ENCODE measurements at places on chromosomes 11 and 22.
A peak's percentile ranks its signal among the peaks of the same experiment; 100 is the strongest.

GRCh38 chr11:44138286-44138685 lies 42.8 kb downstream of the EXT2 start:
- DNase-seq = no peak

- DNase-seq = no peak
Measured at GRCh38 chr11:127075758-127076157, 75.2 kb upstream of the KIRREL3 start.

GRCh38 chr22:23912293-23912903 lies 18.2 kb downstream of the MIF start:
- DNase-seq = no peak

DNA sequence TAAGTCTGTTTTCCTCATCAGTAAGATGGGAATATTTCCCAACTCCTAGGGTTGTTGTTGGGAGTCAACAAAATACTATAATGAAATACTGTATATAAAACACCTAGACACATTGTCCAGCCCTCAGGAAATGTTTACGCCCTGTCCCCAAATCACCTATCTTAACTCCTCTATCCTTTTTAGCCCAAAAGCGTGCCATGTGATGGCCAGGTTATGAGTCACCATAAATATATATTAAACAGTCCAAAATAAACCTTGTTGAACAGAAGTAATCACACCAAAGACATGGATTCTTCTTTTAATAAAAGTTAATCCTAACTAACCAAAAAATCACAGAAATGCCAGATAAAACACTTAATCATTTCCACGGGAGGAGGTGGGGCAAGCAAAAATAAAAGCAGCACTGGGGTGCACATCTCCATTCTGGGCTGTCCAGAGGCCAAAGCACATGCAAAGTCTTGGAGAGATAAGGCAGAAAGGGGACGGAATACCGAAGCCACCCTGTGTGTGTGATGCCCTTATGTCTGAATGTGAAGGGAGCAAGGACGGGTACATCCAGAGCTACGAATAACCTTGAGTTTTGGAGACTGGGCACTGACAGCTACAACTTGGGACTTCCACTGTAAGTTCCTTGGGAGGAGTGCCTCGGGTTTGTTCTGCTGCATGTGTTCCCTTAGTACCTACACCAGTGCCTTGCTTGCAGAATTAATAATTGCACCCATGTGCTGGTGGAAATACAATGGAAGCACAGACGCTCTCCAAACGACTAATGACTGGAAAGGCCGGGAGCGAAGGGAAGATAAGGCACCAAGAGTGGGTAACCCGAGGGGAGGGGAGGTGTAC lies 1.1 kb downstream of the OSBP start:
- DNase-seq = no peak

DNA sequence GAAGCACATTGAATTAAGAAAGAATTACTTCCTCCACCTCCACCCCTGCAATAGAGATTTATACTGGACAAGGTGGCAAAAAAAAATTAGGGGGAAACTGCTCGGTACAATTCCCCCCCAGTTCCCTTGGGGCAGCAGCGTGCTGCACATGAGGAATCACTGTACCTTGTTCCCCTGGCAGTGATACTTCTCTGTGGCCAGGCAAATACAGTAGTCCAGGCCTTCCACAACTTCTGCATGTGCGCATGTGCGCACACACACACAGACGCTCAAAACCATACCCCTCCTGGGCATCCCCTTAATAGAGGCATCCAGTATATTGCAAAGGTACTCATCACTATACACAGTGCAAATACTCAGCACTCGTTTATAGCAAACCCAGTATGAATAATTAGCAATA lies 68.9 kb downstream of the ARFGAP2 start:
- no peak for DNase-seq

- DNase-seq = no peak
Measured at GRCh38 chr11:14212986-14213385, 146.0 kb downstream of the RRAS2 start.

- DNase-seq = no peak
Measured at GRCh38 chr11:123047266-123047946, 14.5 kb downstream of the HSPA8 start.

GRCh38 chr11:126345759-126346585 lies 9.5 kb upstream of the ST3GAL4 start:
- no peak for DNase-seq

GRCh38 chr11:66546368-66546965 lies at the start of gene ACTN3:
Gene ACTN3 (plus strand): TSS chr11:66546903. CDS start chr11:66546938, 35 bp downstream.
- no peak for DNase-seq

- DNase-seq = no peak
Measured at GRCh38 chr11:810040-810567, 337 bp downstream of the RPLP2 start.

DNA sequence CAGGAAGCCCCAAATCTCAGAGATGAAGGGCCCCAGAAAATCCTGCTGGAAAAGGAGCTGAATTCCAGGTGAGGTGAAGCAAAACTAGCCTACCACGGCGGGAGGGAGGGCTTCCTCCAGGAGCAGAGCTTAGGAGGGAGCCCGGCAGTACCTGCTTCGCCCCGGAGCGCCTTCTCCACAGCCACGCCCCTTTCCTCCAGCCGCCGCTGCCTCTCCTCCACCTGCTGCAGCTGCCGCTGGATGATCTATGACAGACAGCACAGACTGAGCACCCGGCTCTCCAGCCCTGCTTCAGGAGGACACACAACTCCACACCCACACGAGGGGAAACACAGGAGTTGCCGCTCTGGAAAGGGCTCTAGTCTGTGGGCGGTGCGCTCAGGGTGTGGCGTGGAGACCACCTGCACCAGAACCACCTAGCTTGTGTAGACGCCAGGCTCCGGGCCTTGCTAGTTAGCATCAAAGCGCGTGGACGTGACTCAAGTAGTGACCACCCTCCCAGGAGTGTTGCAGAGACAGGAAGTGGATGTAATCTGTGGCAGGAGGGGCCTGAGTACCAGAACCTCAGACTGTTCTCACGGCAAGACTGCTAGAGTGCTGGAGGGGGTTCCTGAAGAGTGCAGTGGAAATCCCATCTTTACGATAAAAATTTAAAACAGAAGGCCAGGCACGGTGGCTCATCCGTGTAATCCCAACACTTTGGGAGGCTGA lies 34.6 kb upstream of the BID start:
- no peak for DNase-seq

- DNase-seq = no peak
Measured at GRCh38 chr11:76329983-76330382, 50.9 kb downstream of the THAP12 start.

DNA sequence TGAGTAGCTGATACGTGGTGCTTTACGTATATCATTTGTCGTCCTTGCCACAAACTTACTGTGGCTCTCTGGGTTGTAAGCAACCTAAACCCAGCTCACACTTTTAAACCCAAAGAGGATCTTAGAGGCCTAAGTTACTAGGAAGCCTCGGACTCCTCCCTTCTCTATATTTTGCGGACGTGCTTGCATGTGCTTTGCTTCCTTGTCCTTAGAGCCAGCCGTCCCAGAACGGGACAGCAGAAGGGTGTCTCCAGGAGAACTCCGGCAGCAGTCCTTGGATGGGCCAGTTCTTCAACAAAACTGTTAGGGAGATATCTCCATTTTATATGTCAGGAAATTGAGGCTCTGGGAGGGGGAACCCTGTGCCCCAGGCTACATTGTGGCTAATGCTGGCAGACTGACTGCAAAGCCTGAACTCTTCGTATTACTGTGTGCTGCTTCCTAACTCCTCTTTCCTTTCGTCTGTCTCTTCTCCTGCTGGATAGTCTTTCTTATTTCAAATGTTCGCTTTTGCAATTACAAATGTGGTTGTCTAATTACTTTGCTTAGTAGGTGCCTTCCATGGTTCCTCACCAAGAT lies 33.8 kb downstream of the TNRC6B start:
- DNase-seq = no peak

DNA sequence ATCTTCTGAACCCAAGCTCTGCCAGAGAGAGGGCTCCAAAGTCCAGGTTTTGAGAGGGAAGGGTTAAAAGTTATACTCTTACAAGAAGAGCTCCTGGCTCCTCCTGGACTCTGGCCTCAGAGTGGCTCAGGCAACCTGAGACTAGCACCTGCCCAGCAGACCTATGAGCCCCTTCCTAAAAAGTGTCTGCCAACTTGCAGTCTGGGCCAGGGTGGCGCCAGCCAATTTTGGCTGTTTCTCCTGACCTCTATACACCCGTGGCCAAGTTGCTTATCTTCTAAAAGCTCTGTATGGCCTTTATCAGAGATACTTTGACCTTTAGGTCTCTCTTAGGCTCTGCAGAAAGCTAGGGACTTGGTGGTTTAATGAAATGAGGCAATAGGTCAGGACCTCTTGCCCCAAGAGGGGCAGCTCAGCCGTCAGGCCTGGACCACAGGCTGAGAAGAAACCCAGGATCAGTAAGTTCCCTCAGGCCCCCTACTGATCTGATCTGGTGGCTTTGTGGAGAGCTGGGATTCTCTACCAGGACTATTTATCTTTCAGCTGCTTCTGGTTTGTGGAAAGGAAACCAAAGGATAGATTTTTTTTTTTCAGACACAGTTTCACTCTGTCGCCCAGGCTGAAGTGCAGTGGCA lies 10.3 kb upstream of the UCP3 start:
- DNase-seq = no peak

DNA sequence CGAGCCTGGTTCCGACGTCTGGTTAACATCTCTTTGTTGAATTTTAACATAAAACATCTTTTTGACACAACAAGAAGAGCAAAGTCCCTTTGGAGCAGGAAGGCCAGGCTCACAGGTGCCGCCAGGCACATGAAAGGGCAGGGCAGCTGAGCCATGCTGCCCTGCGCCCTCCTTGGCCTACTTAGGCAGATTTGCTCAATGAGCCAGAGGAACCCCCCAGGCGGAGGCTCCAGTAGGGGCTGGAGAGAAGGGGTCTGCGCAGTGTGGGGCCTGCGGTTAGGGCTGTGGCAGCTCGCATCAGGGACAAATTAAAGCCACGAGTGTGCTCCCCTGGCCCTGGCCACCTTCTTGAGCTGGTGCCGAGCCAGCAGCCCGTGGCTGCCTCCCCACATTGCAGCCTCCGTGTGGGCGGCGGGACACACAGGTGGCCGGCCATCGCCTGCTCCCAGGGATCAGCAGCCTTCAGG lies 9.9 kb upstream of the SLC22A12 start:
- no peak for DNase-seq

GRCh38 chr11:122796128-122796717 lies 42.1 kb upstream of the CRTAM start:
- DNase-seq = no peak

DNA sequence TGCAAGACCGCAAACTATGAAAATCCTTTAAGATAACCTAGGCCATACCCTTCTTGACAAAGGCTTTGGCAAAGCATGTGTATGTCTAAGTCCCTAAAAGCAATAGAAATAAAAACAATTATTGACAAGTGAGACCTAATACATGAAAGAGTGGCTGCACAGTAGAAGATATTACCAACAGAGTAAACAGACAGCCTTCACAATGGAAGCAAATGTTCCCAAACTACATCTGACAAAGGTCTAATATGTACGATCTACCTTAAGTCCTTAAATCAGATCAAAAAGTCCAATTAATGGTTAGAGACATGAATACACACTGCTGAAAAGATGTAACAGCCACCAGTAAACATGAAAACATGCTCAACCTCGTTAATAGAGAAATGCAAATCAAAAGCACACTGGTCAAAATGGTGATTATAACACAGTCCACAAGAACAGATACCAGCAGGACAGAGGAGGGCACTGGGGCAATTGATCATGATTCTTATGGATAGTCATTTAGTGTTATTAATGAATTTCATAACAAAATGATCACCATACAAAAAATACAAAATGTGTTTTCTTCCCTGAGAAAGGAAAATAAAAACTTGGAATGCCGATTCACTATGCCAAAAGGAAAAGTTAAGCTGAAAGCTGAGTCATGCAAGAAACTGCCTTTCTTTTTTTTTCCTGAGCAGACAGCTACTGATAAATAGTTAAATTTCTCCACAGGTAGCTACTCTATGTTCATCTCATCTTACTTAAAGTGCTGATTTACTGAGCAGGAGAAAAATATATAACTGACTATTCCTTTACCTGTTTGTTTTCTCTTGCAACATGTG lies 102.6 kb upstream of the VPREB1 start:
- no peak for DNase-seq

GRCh38 chr22:38513063-38513462 lies 7.0 kb upstream of the DDX17 start:
- no peak for DNase-seq

- DNase-seq = no peak
Measured at GRCh38 chr11:100612766-100613165, 74.3 kb upstream of the ARHGAP42 start.

DNA sequence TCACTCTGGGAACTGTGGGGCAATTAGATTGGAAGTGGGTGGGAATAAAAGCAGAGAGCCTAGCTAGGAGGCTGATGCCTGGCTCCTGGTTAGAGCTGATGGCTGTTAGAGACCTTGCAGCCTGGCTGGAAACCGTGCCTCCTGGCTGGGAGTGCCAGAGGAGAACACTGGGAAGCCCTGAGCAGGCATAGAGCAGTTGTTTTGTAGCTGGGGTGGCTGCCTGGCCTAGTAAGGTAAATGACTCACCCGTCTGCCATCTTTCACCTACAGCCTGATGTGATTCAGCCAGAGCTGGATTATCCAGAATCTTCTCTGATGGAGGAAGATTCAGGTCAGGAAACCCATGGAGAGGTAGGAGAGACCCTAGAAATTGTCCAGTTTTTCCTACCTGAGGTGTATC lies 6.1 kb downstream of the UQCR10 start:
- no peak for DNase-seq

DNA sequence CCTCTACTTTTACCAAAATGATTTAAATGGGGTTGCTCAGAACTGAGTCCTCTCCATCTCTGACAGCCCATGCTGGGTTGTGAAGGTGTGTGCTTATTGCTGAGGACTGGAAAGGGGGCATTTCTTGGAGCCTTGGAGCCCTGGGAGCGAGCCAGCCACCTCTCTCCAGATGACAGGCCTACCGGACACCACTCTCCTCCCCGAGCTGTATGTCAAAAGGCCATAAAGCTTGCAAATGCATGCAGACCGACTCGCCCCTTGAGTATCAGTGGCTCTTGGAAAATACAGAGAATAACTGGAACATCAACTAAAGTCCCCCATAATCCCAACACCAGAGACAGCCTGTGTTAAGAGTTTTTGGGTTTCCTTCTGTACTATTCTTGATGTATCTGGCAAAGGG lies 67.9 kb upstream of the PITPNB start:
- no peak for DNase-seq

DNA sequence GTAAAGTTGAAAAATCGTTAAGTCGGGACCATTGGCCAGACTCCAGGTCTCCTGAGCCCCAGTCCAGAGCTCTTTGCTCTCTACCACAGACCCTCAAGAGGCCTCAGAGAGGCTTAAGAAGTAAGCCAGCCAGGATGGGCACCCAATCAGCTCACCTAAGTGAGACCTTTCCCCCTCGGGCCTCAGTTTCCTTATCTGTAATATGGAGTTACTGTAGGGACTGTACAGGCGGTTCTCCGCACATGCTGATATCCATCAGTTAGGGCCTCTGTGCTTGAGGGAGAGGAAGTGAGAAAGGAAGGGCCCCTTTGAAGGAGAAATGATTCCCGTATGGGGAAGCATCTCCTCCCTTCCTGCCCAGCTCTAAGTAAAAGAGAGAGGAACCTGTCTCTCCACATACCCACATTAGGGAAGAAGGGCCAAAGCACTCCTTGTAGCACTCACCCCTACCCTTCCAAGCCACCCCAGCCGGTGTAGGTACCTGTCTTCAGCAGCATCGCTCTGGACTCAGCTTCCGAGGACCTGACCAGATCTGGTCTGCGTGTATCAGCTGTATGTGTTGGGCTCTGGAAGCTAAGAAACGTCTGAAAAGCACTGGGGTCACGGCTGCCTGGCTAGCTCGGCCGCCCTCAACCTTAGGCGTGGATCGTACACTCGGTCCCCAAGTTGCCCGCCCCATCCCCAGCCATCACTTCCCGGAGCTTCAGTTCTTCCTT lies 653 bp downstream of the NAGA start:
- no peak for DNase-seq

- DNase-seq = peak; percentile 31
Measured at GRCh38 chr11:32706985-32707741, 87.3 kb downstream of the CCDC73 start.

GRCh38 chr11:17650127-17650911 lies 69.1 kb upstream of the MYOD1 start:
- DNase-seq = no peak
